ENCODE measurements at places on chromosomes 11 and 22. TPM values are rescaled to one million over a fixed set of nuclear protein-coding genes. Genes with fewer than 3 reads are reported as not detected.

The TSPAN32 gene
- 34.8 TPM for polyA plus RNA-seq

The APLNR gene
- polyA plus RNA-seq: not detected

The RIMBP3B gene
- polyA plus RNA-seq: 0.17 TPM

The MMP11 gene
- polyA plus RNA-seq: not detected

The APOBEC3A gene
- 247 TPM for polyA plus RNA-seq

The KIF18A gene
- 0.73 TPM for polyA plus RNA-seq

The HEPN1 gene
- polyA plus RNA-seq: not detected

Data from CD14-positive monocyte (primary cell).